ENCODE measurements at places on chromosomes 11 and 22. TPM values are rescaled to one million over a fixed set of nuclear protein-coding genes. Genes with fewer than 3 reads are reported as not detected.

The MCAT gene
- 9.5 TPM for total RNA-seq

The RAC2 gene
- 16.2 TPM for total RNA-seq

The RAB3IL1 gene
- total RNA-seq, result 2.1 TPM

The MS4A12 gene
- total RNA-seq, result not detected

The SEC14L3 gene
- not detected for total RNA-seq

The SSH3 gene
- total RNA-seq, result 13.1 TPM

The GGT5 gene
- 0.23 TPM for total RNA-seq

The OR52I2 gene
- not detected for total RNA-seq

The EMID1 gene
- not detected for total RNA-seq

The ADAMTS15 gene
- 1.8 TPM for total RNA-seq

The C11orf97 gene
- total RNA-seq, result not detected

The TECTA gene
- total RNA-seq, result under 0.01 TPM

The LRP4 gene
- 12.5 TPM for total RNA-seq
